ENCODE measurements at places on chromosomes 13 and 19. TPM values are rescaled to one million over a fixed set of nuclear protein-coding genes. Genes with fewer than 3 reads are reported as not detected.

GRCh38 chr13:49550942-49551644 lies 34.3 kb downstream of the RCBTB1 start:
- DNase-seq: no peak
- no peaks in the 10 kb centered on the region for H3K4me1 ChIP-seq
- H3K27me3 ChIP-seq: no peaks in the 10 kb centered on the region
- peaks cover 30% of the 10 kb centered on the region for H3K36me3 ChIP-seq

DNA sequence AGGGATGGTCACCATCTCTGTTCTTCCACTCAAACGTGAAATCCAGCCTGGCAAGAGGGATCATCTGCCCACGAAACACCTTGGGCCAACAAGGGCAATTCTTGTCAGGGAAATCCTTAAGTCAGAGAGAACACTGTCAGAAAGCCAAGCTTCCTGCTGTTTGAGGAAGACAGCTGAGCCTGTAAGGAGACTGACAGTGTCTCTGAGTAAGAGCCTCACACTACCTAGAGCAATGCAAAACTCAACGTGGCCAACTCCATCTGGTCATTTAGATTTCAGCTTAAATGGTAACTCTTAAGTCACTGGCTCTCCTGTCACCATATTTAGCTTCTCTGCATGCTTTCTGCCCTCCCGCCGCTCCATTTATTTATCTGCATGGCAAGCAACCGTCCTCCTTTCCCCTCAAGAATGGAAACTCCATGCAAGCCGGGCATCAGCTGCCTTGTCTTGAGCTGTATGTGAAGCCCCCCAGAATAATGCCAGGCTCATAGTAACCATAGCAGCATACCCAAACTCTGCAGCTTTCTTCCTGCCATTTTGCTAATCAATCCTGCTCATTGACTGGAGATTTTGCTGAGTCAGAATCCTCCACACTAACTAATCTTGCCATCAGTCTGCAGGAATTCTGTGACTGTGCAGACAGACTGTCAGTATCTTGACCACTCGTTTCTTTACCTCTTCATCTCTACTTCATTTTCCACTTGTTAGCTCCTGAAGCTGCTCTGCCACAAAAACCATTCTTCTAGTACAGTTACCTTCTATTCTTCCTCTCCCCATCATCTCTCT lies 159.8 kb downstream of the IRS2 start:
- H3K36me3 ChIP-seq: no peaks in the 10 kb centered on the region
- no peak overlapping the region for H3K4me3 ChIP-seq
- no peak for DNase-seq

GRCh38 chr13:59476366-59476765 lies 687.4 kb downstream of the DIAPH3 start:
- H3K27ac ChIP-seq: no peak overlapping the region
- DNase-seq: no peak
- H3K4me3 ChIP-seq: no peak overlapping the region
- H3K27me3 ChIP-seq: no peaks in the 10 kb centered on the region
- no peaks in the 10 kb centered on the region for H3K4me1 ChIP-seq

The ZNF729 gene
- not detected for total RNA-seq

The PSG1 gene
- not detected for total RNA-seq

Data from activated T-helper 1 cell treated with anti-CD3 and anti-CD28 coated beads, Interleukin-12 subunit alpha, Interleukin-12 subunit beta, Interleukin-2, Interleukin-4 antibody, amounts not matched to agents 30 ng/mL and 10 ng/mL and 1 ng/mL, durations not matched to agents 14 hours and 24 hours and 36 hours (primary cell).